ENCODE measurements at places on chromosomes 5 and 9. TPM values are rescaled to one million over a fixed set of nuclear protein-coding genes. Genes with fewer than 3 reads are reported as not detected.

CD14 gene
- total RNA-seq, result 3.2 TPM

FAM221B gene
- not detected for total RNA-seq

F2RL1 gene
- 30.0 TPM for total RNA-seq

DNA sequence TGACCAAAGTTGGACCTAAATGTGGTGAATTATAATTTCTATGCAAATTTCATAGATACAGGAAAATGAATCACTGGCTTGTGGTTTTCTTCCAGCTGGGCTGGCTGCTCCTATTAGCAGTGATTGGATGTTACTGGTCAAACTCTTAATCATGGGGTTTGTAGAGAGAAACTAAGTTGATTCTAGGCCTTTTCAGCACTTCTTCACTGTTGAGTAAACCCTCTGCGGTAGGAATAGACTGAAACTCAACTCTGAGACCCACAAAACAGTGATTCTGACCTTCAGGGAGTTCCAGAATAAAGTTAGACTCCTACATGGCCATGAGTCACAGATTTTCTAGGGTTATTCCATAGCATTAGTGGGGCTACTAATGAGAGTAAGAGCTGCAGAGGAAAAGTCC lies 47.9 kb upstream of the FKTN start:
- peak; percentile 15 for DNase-seq

PCDHGC5 gene
- 0.56 TPM for total RNA-seq

GRCh38 chr9:73180403-73180802 lies 28.7 kb downstream of the ANXA1 start:
- DNase-seq, result no peak

IL5 gene
- not detected for total RNA-seq

DNA sequence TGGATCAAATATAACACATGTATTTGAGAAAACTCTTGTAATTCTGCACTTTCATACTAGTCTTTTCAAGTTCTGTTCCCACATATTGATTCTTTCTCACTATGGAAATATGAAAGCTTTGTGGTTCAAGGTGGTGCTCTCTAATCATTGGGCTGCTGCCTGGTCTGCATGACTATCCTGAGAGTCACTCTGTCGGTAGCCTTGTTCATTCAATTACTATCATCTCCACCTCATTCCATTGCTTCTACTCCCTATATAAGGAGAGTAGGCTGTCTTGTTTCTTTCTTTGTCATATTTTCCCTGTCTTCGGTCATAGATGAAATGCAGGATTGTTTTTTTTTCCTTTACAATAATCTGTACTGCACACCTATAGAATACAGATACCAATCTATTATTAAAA lies 341.4 kb upstream of the ACTBL2 start:
- DNase-seq, result no peak

WWC1 gene
- 26.2 TPM for total RNA-seq

- DNase-seq, result no peak
These were observed 201.1 kb upstream of the CHD1 start for GRCh38 chr5:99129768-99130501.

IL13 gene
- not detected for total RNA-seq

DNA sequence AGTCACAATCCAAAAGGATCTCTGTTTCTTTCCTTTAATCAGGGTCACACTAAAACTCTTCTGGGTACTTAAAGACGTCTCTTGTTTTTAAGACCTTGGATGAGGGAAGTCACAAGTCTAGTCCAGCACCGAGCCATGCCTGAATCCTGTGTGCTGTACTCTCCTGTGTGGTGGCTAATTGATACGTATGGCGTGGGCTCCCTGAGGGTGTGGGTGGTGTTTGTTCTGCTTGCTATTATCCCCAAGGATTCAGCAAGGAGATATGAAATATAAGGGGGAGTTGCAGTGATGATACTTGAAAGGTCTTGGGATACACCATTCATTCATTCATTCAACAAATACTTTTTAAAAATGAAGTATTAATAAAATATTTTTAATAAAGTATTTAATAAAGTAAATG lies 128.3 kb downstream of the ARHGEF28 start:
- no peak for DNase-seq

DNA sequence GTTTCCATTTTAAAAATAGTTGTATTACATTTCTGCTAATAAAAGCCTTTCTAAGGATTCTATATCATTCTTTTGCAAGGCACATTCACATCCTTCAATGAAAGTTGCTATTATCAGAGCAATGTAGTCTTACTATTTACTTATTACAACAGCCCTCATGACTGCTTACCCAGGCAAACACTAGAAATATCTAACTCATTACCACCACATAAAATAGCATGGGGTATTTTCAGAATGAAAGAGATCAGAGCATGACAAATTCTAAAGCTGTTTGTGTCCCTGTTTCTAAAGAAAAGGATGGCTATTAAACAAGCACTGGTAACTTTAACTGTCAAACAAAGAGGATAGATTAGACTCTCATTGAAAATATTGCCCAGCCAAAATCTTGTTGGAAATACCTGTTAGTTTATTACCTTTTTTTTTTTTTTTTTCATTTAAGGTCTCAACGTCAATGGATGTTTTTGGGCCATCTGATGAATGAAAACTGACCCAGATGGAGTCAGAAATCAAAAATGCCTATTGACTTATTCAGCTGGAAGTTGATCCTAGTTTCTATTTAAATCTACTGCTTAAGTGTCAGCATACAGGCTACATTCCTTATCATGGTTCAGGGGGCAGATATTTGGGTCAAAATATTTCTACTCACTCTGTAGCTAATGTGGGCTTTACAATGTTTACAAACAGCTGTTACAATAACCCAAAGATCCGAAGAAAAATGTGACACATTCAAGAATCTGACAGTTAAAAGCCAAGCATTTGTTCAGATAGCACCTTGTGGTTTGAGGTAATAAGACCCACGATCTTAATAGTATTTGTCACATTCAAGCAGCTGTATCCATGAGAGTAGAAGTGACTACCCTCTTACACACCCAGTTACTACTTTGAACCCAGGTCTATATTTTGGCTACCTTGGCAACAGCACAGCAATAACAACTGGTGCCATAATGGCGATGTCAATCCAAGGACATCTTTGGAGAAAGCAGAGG lies 554.8 kb upstream of the MEF2C start:
- no peak for DNase-seq

All from dermis blood vessel endothelial cell (primary cell).